ENCODE measurements at places on chromosomes 12 and 14.

- DNase-seq: no peak
These were observed 254.4 kb upstream of the CCDC196 start for GRCh38 chr14:66231820-66232219.

DNA sequence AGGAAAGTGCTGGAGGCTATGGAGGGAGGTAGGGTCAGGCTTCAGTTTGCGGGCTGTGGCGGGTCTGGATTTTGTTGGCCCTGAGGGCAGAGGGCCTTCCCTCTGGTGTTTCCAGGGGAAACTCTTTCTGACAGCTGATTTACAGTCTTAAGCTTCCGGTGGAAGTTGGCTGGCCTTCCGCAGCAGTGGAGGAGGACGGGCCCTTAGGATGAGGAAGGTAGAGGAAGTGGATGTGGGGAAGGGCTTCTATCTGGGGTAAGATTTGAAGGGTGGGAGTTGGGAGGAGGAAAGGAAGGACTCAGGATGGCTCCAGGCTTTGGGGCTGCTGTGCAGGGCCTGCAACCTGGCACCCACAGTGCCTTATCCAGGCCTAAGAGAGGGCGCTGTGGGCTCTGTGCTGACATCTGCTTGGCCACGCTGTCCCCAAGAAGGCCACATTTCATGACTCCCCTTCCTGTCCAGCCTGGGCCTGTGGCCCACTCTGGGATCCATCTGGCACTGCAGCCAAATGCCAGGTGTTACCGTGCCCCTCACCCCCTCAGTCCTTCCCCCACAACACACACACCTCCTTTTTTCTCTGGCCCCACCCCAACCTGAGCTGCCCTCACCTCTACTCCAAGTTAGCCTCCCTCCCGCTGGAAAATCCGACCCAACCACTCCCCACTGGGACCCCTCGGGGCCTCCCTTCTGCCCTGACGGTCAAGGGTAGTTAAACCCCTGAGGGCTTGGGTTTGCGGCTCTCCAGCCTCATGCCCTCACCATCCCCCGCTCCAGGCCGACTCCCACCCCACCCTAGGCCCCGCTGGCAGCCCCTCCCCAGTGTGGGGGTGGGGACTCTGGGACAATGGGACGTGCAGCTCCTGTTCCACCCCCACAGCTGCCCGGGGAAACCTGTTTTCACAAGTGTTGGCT lies 7.7 kb upstream of the PPP1R13B start:
- no peak for DNase-seq

DNA sequence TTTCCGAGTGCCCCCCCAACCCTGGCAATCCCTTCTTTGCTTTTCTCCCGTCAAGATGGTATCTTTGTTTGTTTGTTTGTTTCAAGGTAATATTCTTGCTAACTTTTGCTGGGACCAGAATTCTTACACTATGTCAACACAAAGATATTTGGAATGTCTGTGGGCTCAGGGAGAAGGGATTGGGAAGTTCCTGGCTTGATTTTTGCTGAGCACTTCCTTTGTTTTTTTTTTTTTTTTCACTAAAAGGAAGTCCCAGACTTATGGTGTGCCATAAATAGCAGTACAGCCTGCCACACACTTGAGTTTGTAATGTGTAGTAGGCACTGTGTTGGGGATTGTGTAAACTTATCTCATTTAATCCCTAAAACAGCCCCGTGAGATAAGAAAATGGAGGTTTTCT lies 11.2 kb upstream of the RNU6-7 start:
- no peak for DNase-seq

- no peak for DNase-seq
These were observed 280.5 kb downstream of the VRK1 start for GRCh38 chr14:97077687-97078086.

GRCh38 chr12:108341356-108341755 lies 2.2 kb upstream of the CMKLR1 start:
- no peak for DNase-seq

GRCh38 chr14:53509276-53510244 lies 356.4 kb upstream of the DDHD1 start:
- DNase-seq: no peak

GRCh38 chr12:110117956-110118685 lies 6.0 kb upstream of the IFT81 start:
- no peak for DNase-seq

DNA sequence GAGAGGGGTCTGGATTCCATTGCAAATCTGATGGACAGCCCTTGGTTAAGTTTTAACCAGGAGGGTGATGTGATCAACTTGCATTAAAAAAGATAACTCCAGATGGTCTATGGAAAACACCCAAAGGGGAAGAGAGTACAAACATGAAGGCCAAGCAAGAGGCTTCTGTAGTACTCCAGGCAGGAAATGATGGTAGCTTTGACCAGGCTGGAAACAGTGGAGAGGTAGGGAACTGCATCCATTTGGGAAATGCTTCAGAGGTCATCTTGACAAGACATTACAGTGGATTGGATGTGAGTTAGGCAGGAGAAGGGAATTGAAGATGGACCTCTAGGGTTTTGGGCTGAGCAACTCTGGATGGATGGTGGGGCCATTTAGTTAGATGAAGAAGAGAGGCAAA lies 391.1 kb downstream of the IPO8 start:
- no peak for DNase-seq

GRCh38 chr14:92613008-92613658 lies 99.6 kb downstream of the RIN3 start:
- peak; percentile 68 for DNase-seq
